Stimulated activated CD4-positive, alpha-beta T cell treated with anti-CD3 and anti-CD28 coated beads, Interleukin-1b, Interleukin-23, amount 100 ng/mL, for 48 hours (primary cell): ENCODE measurements at places on chromosomes 5 and 9.

DNA sequence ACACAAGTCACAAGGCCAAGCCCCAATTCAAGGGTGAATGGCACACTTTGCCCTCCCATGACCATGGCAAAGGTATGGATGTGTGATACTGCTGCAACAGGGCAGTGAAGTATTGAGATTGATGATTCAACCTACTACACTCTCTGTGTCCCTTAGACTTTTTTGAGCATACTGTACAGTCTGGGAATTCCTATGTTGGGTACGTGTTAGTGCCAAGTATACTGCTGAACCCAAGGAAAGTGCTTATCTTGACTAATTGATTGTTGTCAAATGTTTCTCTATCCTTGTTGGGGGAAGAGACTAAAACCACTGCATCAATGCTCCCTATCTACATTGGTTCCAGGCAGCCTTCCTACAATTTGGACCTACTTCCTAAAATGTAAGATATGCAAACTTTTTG lies 93.7 kb downstream of the NDFIP1 start:
- no peak for DNase-seq

- no peak for DNase-seq
These were observed 292.8 kb downstream of the YTHDC2 start for GRCh38 chr5:113806250-113806649.

DNA sequence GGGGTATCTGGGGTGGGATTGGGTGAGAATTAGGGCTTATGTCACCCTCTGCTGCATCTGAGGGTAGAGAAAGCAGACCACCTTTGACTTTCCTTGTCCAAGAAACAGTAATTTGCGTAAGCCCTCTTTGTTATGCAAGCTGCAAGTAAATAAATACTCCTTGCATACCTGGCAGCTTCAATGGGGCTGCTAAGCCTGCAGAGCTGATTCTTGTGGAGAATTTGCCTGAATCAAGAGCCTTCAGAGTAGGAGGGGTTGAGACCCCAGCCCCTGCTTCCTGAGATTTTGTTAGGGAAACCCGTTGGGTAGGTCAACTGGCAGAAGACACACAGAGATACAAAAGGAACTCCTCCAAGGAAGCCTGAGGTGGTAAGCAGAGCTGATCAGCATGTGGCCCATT lies 515.1 kb downstream of the DMAC1 start:
- DNase-seq, result no peak

- DNase-seq, result no peak
These were observed 29.8 kb upstream of the MSX2 start for GRCh38 chr5:174694611-174695010.
